AG10803 (cell line): ENCODE measurements at places on chromosomes 7 and 10.

DNA sequence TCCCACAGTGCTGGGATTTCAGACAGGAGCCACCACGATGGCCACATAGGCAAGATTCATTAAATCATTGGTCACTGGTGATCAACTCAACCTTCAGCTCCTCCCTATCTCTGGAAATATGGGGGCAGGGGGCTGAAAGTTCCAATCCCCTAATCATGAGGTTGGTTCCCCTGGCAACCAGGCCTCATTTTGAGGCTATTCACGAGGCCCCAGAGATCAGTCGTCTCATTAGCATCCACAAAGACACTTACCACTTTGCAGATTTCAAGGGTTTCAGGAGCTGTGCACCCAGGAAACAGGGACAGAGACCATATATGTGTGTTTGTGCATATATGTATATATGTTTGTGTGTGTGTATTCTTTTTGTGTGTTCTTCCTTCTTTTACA is 7.7 kb upstream of the GUSB start:
- no peak for DNase-seq

DNA sequence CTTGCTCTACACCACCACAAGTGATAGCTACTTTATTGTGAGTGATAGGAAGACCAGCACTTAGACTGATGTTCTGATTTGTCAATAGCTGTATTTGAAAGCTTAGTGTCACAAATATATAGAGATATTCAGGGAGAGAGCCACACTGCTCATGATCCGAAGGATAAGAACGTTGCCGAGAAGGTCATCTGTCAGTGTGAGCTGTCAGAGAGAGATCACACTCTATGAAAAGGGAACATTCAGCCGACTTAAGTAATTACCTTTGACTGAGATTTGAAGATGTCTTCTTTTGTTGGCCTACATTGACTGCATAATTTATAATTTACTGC is 322.6 kb downstream of the TFEC start:
- DNase-seq: no peak

- peak; percentile 59 for DNase-seq
Observed at GRCh38 chr7:101519324-101520023, 109.6 kb downstream of the MYL10 start.

- peak; percentile 16 for DNase-seq
Observed at GRCh38 chr7:76191783-76192240, 9.9 kb upstream of the SRRM3 start.

DNA sequence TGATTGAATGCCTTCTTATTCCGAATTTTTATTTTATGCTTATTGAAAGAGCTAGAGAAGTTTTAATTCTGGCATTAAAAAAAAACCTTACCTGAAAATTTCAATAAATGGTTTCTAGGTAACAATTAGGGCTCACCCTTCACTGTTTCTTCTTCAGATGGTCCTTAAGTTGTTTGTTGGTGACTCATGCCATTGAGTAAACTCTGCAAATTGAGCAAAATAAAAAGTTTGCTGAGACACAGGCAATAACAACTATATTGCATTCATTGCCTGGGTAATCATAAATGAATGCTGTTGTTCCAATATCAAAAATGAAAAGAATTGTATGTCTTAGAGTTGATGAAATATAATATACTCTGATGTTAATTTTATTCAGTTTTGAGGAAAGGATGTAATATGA is 300.3 kb downstream of the CDK14 start:
- DNase-seq: no peak
